ENCODE measurements at places on chromosomes 5 and 9. TPM values are rescaled to one million over a fixed set of nuclear protein-coding genes. Genes with fewer than 3 reads are reported as not detected.

Gene NSG2
- total RNA-seq, result not detected

Gene PCDHGB5
- total RNA-seq, result 1.9 TPM

Gene PCDHGC5
- not detected for total RNA-seq

Gene ENTREP1
- total RNA-seq, result 0.74 TPM

Gene KIF24
- total RNA-seq, result 3.5 TPM

Gene KIAA1958
- 2.3 TPM for total RNA-seq

Measured in A549 treated with AZD2906 at 1 μM for 4 hours (cell line).